HFFc6 (cell line): ENCODE measurements at places on chromosomes 3 and 15. TPM values are rescaled to one million over a fixed set of nuclear protein-coding genes. Genes with fewer than 3 reads are reported as not detected.

SLC51B gene
- total RNA-seq = not detected in 3 replicates

GRCh38 chr15:101502572-101503295 lies 13.2 kb upstream of the PCSK6 start:
- DNase-seq = no peak

- DNase-seq = no peak
Measured at GRCh38 chr3:172074032-172074431, 34.7 kb downstream of the FNDC3B start.

TGM4 gene
- not detected in 2 replicates for total RNA-seq

CCDC39 gene
- not detected in 3 replicates for total RNA-seq

DNA sequence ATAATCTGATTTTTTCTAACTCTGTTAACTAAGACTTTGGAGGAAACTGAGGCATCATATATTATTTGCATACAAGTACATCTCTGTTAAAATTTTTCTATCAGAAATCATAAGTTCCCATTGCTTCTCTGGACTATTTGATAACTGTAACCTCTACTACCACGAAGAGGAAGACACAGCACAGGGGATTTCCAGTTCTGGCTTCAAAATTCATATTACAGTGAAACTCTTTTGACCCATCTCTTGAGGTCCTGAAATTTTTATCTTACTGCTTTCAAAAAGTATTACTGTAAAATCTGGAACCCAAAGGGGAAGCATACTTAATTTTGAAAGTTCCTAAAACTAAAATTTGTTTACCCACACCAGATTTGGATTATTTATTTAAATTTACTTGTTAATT lies 4.2 kb downstream of the PLSCR1 start:
- DNase-seq = no peak

TLR9 gene
- not detected in 3 replicates for total RNA-seq

- DNase-seq = no peak
Measured at GRCh38 chr3:66053550-66054094, 14.9 kb upstream of the MAGI1 start.

DNA sequence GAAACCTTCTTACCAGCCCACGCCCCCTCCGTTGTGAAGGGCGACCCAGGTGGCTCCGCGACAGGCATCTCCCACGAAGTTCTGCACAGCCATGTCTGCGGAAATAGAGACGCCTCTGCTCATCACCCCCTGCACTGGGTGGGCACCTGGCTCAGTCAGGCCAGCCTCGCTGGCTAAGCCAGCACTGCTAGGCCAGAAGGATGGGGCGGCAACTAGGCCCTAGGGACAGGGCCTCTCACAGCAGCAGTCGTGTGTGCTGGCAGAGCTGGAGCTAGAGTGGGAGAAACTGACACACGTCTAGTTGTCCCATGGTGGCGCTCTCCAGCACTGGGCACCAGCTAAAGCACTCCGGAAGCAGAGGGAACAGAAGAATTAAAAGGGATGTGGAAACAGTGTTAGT lies 12.5 kb upstream of the ZXDC start:
- no peak for DNase-seq

MEX3B gene
- total RNA-seq = 4.8 and 5.0 TPM in 2 replicates

SV2B gene
- total RNA-seq = not detected in 3 replicates

DNA sequence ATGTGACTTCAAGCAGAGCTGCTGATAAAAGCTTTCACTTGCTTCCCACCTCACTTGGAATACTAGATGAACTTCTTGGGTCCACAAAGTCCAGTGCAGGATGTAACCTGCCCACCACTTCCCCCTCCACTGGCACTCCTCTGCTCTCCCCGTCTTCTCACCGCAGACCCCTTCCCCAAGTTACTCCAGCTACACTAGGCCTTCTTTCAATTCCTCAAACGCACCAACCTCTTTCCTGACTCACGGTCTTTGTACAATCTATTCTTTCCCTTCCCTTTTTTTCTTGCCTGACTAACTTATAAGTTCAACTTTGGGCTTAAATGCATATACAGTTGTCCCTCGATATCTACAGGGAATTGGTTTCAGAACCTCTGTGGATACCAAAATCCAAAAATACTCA lies 5.2 kb upstream of the ATP13A3 start:
- no peak for DNase-seq

GPR160 gene
- total RNA-seq = 0.13 to 0.27 TPM (median 0.23 TPM) in 3 replicates

GRCh38 chr3:47161983-47162696 lies 1.8 kb downstream of the SETD2 start:
- DNase-seq = no peak

GRCh38 chr15:52791776-52792175 lies 1.6 kb upstream of the ONECUT1 start:
- DNase-seq = no peak

FHIT gene
- total RNA-seq = not detected in 3 replicates

- DNase-seq = no peak
Measured at GRCh38 chr3:105516972-105517371, 150.3 kb downstream of the ALCAM start.

GRCh38 chr3:30457726-30458125 lies 148.7 kb upstream of the TGFBR2 start:
- DNase-seq = no peak

EPHB1 gene
- total RNA-seq = 1.0 to 1.3 TPM (median 1.2 TPM) in 3 replicates

QTRT2 gene
- total RNA-seq = 19.0 to 19.4 TPM (median 19.1 TPM) in 3 replicates

ROPN1 gene
- not detected in 2 replicates for total RNA-seq

CLDN11 gene
- 3.9 and 65.0 TPM in 2 replicates for total RNA-seq

CD47 gene
- total RNA-seq = 75.5 and 104 TPM in 2 replicates
